ENCODE measurements at places on chromosomes 2 and 18.

GRCh38 chr18:55337908-55338521 is 250.0 kb downstream of the TCF4 start:
- DNase-seq = peak; percentile 93

GRCh38 chr2:236823041-236823629 is 253.5 kb downstream of the ACKR3 start:
- DNase-seq = no peak

DNA sequence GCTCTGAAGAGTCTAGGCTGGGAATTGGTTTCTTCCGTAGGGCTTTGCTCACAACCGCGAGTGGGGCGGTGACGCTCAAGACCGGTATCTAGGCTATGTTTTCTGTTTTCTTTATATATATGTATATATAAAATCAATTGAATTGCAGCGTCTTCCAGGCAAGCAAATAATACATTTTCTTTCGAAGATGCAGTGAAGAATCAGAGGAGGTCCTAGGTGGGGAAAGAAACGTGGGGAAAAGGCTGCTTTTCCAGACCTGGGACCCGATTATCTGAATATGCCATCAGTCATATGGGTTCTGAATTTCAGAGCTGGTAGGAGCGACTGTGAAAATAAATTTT is 714 bp upstream of the SCN9A start:
- no peak for DNase-seq

DNA sequence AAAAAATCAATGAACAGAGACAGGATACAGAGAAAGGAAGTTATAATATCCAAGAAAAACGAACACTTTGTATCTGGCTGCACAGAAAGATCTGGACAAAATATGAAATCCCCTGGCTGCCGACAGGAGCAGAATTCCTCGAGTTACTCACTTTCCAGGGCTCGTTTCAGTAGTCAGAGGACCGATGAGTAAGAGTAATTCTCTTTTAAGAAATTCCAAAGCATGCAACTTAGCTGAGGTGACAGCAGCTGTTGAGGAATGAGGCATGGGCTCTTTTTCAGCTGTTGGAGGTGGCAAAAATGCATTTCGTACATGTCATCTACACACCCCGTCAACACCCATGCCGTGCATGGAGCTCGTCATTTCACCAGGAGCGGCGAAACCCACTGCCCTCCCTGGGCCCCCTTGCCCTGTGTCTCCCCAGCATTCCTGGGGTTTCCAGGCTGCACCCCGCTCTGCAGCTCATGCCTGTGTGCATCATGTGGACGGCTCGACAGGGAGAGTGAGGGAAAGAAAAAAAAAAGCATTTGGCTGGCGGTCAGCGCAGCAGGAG is 210.8 kb upstream of the SMIM21 start:
- DNase-seq = no peak

GRCh38 chr2:231059756-231060155 is 3.1 kb downstream of the PSMD1 start:
- DNase-seq = no peak

- DNase-seq = no peak
Observed at GRCh38 chr2:101410746-101411145, 23.4 kb upstream of the CREG2 start.

GRCh38 chr18:48355276-48356115 is 53.7 kb downstream of the ZBTB7C start:
- DNase-seq = no peak
